ENCODE measurements at places on chromosomes 5 and 9.

DNA sequence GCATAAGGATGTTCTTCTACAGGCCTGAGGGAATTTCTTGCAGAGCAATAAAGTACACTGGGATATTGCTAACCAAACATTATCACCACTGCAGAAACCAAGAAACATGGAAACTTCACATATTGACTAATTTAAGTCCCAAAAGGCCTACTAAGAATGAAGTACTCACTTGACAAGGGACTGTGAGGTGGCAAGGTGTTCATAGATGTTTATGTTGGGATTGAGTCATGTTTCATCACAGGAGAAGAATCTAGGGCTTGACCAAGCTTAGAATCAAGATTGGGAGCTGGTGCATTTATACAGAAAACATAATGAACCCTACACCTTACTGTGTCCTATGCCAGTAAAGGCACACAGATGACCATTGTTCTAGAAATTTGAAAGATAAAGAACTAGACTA lies 56.7 kb upstream of the GAS1 start:
- DNase-seq: no peak

- DNase-seq: no peak
These were observed 433.8 kb upstream of the CDH9 start for GRCh38 chr5:27472000-27472763.

- DNase-seq: no peak
These were observed 43.0 kb downstream of the SEMA5A start for GRCh38 chr5:9502864-9503263.

- DNase-seq: no peak
These were observed 39.4 kb downstream of the SLC6A3 start for GRCh38 chr5:1405539-1406530.

- DNase-seq: no peak
These were observed 13.5 kb downstream of the SH3GLB2 start for GRCh38 chr9:129014608-129015007.

DNA sequence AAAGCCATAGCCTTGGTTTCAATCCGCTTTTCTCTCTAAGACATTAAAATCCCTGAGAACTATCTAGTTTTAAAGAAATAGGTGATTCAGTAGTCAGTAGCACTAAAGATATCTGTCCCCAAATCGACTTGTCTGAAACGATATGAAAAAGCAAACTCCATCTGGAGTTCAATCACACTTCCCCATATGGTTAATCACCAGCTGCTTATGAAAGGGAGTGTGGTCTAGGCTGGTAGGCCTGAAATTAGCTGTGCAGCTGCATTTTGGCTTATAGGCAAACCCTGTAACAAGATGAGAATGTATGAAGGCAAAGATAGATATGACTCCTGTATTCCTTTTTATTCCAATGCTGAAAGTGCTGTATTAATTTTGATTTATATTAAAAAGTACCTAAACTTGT lies 65.9 kb downstream of the DMRTA1 start:
- no peak for DNase-seq

DNA sequence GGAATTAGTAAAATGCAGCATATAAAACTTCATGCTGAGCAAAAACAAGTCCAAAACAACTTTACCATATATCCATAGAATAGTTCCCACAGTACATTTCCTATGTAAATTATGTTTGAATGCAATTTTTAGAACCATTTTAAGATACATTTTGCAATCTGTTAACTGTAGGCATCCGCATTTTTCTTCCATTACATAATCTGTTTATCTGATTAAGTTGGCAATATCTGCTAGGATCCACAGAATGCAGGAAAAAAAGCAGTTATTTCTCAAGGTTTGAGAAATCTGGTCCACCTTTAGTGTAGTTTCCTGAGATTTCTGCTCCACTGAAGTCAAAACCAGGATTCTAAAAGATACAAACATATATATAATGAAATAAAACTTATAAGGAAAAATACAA lies 6.2 kb downstream of the NUDCD2 start:
- no peak for DNase-seq

GRCh38 chr9:36913393-36914211 lies 120.5 kb downstream of the PAX5 start:
- DNase-seq: no peak

GRCh38 chr5:159657771-159658170 lies 258.5 kb upstream of the ADRA1B start:
- no peak for DNase-seq

DNA sequence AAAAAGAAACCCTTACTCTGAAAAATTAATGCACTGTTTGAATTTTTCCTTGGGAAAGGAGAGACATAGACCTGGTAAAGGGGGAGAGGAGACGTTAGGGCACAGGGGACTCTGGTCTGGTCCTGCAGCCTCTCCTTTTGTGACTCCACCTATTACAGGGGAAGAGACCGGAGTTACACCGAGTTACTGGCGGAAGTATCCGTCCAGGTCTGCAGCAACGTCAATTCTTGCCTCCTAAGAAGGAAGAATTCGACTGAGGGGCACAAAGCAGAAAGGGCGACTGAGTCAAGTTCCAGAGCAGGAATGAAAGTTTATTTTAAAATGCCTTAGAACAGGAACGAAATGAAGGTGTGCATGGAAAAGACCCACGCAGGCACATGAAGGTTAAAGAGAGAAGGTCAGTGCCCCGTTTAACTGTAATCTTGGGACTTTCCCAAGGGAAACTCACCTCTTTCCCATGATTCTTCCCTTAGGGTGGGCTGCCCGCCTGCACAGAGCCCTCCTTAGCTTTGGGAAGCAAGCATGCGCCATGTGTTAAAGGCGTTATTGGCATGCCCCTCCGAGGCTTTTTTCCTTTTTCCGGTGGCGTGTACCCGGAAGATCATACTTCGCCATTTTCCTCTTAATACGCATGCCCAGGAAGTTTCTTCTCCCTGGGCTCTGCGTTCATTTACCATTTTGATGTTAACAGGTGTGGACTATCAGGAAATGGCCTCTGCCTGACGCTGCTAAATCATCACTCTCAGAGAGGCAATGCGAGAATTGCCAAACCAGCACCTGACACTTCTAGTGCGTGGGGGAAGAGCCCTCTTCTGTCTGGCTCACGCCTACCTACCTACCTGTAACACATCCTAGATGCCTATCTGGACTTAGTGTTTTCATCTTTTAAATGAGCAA lies 409.6 kb upstream of the PAPPA start:
- DNase-seq: no peak

DNA sequence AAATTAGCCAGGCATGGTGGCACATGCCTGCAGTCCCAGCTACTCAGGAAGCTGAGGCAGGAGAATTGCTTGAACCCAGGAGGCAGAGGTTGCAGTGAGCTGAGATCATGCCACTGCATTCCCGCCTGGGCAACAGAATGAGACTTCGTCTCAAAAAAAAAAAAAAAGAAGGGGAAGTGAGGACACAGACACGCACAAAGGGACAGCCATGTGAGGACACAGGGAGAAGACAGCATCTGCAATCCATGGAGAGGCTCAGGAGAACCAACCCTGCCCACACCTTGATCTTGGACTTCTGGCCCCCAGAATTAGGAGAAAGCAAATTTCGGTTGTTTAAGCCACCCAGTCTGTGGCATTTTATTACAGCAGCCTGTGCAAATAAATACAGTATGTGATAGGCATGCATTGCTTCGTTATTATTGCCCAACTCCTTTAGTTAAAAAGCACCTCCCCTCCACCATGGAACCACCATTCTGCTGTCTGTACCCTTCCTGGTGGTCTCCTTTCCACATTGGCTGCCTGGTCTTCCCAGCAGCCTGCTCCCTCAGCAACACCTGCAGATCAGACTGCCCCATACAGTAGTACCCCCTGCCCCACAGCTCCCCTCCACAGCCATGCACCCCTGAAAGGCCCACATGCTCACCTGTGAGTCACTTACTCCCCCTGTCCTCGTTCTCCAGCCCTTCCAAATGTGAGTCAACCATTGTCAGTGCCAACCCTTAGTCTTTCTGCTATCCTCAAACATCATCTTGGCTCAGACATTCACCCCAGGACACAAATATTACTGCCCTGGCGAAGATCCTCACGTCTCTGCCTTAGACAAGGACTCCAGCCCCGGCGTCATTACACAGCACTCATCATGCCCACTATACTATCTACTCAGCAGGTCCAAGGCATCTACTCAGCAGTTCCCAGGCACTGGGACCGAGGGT lies 128.8 kb downstream of the ROR2 start:
- no peak for DNase-seq

DNA sequence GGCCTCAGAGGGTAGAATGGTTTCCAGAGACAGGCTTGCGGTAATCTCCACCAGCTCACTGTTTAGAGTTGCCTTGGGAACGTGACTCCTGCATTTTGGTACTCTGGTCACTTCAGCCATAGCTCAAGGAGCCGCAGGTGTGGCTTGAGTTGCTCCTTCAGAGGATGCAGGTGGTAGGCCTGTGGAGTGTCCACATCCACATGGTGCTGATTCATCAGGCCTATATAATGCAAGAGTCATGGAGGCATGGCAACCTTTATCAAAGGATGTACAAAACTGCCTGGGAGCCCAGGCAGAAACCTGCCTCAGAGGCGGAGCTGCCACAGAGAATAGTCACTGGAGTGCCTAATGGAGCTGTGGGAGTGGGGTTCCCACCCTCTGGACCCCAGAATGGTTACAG lies 114.2 kb downstream of the ANXA1 start:
- no peak for DNase-seq

GRCh38 chr5:138452720-138453119 lies 12.6 kb upstream of the EGR1 start:
- no peak for DNase-seq

GRCh38 chr5:142846406-142846805 lies 76.2 kb downstream of the ARHGAP26 start:
- no peak for DNase-seq

- DNase-seq: no peak
These were observed 43.0 kb downstream of the COL23A1 start for GRCh38 chr5:178547052-178547666.

- DNase-seq: no peak
These were observed 204.5 kb downstream of the NTRK2 start for GRCh38 chr9:84874022-84874421.

GRCh38 chr9:5425006-5425628 lies 12.6 kb downstream of the PLGRKT start:
- no peak for DNase-seq

- DNase-seq: no peak
These were observed 12.0 kb downstream of the PRRX2 start for GRCh38 chr9:129677456-129677855.

GRCh38 chr9:124242331-124243194 lies 15.2 kb upstream of the NEK6 start:
- no peak for DNase-seq

DNA sequence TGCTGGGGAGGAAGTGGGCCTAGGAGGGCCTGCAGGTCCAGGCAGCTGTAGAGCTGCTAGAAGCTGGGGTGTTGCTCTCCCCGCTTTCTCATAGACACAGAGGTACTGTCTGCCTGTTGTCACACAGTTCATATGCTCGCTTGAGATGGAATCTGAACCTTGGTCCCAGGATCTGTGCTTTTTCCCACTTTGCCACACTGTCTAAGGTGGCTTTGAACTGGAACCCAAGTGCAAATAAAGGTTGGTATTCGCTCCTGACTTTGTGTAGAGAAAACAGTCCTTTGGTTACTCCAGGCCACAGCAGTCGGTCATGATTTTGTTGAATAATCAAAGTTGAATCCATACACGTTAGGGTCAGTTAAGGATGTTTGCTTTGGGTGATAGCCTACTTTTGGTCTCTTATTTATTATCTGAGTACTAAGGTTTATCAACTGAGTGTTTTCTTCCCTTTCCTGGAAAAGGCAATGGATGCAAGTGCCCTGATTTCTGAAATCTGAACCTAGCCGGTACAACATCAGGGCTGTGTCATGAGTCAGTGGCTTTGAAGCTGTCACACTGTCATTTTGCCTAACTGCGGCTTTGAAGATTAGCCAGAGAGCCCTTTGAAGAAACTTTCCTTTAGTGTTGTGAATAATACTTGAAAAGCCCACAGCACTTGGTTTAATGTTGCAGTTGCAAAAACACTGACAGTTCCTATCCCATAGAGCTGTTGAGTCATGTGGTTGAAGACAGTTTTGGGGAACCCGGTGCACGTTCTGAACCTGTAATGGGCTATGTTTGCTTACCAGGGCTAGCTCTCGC lies 41.3 kb downstream of the HABP4 start:
- peak; percentile 0 for DNase-seq

DNA sequence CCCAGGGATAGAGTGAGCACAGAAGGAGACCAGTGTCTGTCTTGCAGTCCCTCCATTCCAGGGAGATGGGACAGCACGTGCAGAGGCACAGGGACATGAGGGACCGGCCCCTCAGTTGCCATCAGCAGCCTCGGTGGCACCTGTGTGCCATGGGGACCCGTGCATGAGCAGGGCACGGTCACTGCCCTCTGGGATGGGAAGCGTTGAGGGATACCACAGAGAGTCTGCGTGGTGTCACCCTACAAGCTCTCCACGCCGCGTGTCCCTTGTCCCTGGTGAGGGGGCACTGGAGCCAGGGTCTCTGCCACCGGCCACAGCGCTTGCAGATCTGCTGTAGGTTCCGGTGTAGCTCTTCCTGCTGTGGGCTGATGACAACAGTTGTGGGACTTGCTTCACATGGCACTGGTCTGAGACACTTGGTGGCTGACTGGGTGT lies 108.1 kb downstream of the CACNA1B start:
- DNase-seq: no peak

- DNase-seq: no peak
These were observed 104.7 kb downstream of the GAS1 start for GRCh38 chr9:86842573-86842972.

GRCh38 chr9:133684936-133685361 lies 48.8 kb downstream of the DBH start:
- no peak for DNase-seq

- DNase-seq: no peak
These were observed 226.9 kb downstream of the CAAP1 start for GRCh38 chr9:26665666-26666065.

DNA sequence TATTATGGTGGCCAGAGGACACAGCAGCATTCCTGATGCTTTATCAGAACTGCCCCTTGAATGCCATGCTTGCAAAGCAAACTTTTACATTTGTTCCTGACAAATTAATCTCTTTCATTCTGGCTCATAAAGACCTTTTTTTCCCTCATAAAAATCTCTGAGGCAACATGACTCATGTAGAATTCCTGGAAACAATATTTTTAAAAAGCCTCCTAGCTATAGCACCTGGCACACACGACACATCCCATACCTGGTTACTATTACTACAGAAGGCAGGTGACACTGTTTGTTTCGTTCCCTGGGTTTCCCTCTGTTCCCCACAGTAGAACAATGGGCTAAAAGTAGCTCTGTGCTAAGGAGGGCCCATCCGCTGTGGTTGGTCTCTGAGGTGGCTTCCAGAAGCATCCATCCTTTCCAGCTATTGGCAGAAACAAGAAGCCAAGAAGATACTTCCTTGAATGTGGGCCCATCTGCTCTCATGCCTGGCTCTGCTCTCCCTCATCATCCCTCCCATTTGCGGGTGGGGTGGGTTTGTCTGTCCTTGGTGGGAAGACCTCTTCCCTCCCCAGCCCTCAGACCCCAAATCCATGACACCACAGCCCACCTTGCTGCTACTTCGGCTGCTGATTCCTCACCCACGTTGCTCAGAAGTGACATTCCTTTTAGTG lies 59.1 kb downstream of the GALNT12 start:
- DNase-seq: no peak

DNA sequence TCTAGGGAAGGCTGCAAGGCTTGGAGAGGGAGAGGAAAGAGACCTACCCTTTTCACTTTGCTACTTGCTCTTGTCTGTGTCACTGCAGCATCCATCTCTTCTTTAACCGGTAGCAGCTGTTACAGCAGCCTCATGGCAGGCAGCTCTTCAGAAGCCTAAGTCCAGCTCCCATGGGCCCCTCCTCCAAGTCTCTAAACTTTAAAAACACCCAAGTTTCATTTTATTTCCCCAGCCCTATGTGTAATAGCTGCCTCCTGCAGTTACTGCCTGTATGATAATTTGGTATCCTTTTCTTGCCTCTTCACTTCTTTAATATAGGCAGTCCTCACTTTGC lies 313.1 kb upstream of the PIK3R1 start:
- DNase-seq: no peak

- no peak for DNase-seq
These were observed 10.1 kb downstream of the IRF1 start for GRCh38 chr5:132480546-132480892.
